GM19239 (cell line): ENCODE measurements at places on chromosomes 13 and 19.

DNA sequence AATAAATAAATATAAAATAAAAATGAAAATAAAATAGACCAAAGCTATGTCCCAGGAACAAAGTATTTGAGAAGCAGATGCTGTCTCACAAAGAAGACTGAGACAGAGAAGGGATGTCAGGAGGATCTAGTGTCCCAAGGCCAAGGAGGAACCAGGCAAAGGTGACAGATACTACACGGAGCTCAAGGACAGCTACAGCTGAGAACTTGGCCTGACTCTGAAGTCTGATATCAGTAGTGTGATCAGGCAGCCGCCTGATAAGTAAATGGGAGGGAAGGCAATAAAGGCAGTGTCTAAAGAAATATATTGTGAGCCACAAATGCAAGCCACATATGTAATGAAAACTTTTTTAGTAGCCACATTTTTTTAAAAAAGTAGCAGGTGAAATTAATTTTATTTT, 20.4 kb upstream of the NANOS3 start:
- DNase-seq, result no peak

DNA sequence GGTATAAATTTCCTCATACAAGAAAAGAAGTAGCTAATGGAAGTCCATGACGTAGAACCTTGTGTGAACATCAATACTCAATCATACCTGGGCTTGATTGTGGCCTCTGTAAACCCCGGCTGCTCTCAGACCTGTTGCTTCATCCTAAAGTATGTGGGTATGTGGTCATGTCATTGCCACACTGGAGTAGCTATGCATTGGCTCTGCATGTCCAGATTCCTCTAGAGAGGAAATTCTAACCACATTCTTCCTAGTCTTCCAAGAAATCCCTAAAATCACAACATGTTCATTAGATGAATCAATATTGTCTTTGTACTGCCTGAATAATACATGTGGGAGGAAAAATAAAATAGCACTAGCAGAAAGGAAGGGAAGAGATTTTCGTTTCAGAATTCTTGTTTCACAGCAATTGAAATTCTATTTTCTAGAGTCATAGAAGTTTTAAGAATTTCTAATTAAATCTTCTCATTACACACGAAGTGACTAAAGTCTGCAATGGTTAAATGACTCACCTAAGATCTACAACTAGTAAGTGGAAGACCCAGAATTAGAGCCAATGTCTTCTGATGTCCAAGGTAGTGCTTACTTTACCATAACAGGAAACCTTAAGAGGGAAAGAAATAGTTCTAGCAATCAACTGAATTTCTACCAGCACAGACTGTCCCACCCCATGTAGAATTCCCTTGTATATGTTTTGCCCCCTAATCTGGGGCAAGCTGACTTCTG, 28.0 kb downstream of the RXFP2 start:
- DNase-seq, result no peak

GRCh38 chr19:53157626-53158025, 1.2 kb downstream of the ZNF347 start:
- no peak for DNase-seq

- no peak for DNase-seq
These were observed 80.1 kb downstream of the KLF5 start for GRCh38 chr13:73138638-73139491.

DNA sequence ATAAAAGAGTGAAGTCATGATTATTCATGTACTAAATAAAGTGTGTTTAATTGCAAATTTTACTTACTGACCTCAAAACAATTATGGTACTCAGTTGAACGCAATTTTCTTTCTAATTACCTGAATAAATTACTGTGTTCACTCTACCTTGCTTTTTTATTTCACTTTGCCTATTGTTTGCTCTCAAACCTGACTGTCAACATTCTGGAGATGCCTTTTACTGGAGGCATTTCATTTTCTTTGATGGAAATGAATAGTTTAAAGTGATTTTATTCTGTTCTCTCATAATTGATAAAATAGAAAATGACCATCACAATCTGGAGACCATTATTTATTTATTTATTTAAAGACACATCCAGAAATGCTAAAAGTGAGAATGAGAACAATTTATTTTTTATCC, 811.5 kb upstream of the ATXN8OS start:
- no peak for DNase-seq

DNA sequence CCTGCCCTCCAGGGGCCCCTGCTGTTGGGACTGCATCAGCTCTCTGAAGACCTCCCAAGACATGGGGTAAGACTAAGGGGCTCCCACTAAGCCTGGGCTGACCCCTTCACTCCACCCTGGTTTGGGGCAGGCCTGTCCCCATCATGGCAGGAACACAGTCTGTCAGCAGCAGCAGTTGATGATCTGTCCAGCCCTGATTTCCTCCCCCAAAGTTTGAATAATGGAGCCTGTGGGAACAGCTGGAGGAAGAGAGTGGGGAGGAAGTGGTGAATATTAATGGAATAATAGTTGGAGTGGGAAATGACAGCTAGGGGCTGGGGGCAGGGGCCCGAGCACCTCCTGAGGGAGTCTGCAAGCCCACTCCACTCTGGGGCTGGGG, 1.3 kb upstream of the B3GNT8 start:
- no peak for DNase-seq

GRCh38 chr13:113670541-113670940, 3.5 kb downstream of the GRK1 start:
- no peak for DNase-seq

- DNase-seq, result no peak
These were observed 8.7 kb downstream of the ZNRF4 start for GRCh38 chr19:5463959-5464358.

DNA sequence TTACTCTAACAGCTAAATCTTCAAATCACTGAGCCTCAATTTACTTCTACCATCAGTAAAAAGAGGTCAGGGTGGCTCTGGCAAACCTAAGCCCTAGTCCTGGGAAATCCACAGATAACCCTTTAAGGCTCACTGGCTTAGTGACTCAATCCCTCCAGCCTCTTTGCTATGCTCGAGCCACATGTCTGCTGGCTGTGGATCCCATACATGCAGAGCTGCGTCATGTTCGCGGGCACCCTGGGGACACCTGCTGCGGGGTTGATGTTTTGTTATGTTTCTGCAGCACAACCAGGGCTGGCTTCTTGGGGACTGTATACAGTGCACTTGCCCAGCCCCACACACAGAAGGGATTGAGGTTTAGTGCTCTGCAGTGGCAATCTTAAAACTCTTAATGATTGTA, 41.6 kb upstream of the C13orf42 start:
- no peak for DNase-seq

DNA sequence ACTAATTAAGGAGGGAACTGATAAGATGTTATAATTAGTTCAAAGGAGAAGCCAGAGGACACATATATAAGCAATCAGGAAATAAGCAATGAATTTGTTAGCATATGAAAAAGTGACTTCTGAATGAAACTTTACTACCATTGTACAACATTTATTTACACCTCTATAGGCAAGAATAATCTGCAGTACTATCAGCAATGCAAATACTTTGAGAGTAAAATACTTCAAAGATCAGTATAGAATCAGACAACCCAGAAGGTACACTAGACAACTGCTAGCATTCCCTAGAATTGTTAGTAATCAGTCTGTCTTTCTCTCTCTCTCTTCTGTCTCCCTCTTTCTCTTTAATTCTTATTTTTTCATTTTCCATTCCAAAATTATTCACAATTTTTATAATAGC, 196.8 kb upstream of the ATXN8OS start:
- no peak for DNase-seq

- DNase-seq, result no peak
These were observed 24.6 kb downstream of the MAU2 start for GRCh38 chr19:19345232-19345631.

DNA sequence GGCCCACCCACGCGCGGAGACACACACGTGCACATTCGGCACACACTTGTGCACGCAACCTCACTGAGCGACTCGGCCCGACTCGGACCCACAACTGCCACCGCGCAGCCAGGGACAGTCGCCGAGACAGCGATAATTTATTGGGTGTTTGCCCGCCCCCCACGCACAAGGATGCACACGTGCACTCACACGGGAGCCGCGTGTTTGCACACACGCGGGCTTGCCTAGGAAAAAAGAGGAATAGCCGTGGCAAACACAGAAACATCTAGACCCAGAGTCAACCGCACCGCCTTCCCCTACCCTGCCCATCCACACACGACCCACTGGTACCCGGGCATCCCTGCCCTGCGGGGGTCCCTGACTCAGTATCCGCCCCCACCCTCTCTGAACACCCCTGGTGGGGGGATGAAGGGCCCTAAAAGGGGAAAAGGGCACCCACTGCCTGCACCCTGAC, 1.1 kb upstream of the SSBP4 start:
- no peak for DNase-seq

DNA sequence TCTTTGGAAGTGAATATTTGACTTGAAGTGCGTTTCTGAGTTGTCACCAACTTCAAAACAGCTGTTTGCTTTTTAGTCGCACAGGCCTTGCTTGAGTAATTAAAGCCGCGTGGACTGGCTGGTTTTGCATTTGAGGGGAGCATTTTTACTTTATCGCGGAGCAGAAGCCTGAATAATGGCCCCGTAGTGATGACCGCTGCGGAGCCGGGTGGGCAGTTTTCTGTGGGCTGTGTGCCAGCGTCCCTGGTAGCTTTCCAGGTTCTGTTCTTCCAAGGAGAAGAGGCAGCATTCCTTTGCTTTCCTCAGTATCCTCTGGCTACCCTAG, 1.1 kb downstream of the NAA16 start:
- DNase-seq, result no peak

GRCh38 chr19:35216833-35217648, 11.5 kb downstream of the FAM187B start:
- DNase-seq, result no peak

DNA sequence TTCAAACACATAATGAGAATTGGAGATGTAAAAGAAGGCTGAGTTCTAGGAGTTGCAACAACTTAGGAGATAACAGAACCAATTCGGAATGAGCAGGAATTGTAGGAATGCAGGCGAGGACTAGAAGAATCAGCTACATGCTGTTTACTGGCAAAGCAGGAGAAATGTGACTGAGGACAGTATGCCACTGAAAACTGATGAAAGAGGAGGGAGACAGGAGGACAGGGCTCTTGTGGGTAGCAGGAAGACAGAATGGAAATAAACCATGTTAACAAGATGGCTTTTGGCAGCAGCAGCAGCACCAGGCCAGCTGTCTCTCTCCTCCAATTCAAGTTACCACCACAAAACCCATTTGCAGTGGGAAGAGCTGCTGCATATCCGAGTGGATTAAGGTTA, 91.0 kb upstream of the SLC15A1 start:
- DNase-seq, result no peak

GRCh38 chr19:457636-458035, 3.2 kb downstream of the SHC2 start:
- no peak for DNase-seq

DNA sequence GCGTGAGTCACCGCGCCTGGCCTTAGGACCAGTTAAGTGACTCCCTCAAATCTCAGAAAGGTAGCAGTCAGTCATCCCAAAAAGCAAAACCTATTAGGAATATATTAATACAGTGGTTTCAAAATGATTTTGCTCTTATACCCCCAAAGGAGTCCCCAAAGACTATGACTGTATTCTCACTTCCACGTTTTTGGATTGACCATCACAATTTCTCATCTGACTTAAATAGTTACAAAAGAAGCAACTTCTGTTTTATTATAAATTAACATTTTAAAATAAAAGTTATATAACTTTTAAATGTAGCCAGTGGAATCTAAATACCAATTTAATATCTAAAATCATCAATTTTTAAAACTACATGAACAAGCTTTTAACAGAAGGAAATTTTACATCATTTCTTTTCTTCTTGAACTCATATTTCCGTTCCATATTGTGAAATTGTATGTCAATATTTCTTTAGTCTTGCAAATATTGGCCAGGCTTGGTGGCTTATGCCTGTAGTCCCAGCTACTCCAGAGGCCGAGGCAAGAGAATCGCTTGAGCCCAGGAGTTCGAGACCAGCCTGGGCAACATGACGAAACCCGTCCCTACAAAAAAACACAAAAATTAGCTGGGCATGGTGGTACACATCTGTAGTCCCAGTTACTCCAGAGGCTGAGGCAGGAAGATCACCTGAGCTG, 1.5 kb upstream of the SPART start:
- no peak for DNase-seq

DNA sequence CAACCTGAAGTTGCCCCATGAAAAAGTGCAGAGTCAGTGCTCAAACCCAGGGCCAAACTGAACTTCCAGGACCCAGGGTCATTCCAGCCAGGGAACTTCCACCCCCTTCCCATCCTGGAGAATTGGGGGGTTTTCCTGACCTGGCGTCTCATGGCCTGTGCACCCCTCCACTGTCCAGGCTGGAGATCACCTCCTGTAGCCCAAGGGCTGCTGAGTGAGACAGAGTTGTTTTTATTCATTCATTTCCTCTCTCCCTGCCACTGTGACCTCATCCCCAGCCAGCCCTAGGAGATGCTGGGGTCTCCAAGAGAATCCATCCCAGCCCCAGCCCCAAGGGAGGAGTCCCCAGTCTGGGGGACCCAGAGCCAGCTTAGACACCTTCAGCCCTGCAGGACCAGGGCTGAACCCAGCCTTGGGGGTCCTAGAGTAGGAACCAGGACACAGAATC, 4.2 kb downstream of the FCHO1 start:
- DNase-seq, result no peak

GRCh38 chr13:73902296-73902695, 231.9 kb downstream of the KLF12 start:
- DNase-seq, result no peak

DNA sequence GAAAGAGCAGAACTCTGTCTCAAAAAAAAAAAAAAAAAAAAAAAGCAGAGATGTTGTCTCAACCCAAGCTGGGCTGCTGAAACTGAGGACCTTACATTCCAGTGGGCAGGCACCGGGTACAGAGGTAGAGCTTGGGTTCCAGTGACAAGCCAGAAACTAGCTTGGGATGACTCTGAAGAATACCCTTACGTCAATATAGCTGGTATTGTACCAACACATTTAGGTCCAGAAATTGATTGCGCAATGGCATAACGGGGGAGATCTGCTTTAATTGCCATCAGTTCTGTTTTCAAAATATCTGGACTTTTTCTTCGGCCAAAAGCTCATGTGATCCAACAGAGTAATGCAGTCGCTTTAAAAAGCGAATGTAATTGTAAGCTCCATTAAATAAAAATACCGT, 103.1 kb upstream of the UBL3 start:
- no peak for DNase-seq

DNA sequence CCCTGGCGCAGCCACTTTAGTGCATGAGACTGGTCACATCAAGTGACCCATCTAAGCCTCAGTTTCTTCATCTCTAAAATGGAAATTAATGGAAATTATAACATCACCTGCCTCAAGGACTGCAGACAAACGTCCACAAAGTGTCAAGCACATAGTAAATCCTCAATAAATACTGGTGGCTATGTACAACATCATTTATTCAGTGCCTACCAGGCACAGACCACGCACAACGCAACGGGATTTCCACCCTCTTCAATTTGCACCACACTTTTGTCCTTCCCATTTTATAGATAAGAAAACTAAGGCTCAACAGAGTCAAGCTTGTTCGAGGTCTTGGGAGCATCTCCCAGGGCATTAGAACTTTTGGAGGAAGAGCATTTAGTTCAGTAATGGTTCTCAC, 1.4 kb downstream of the ELAVL1 start:
- DNase-seq, result no peak
